ENCODE measurements at places on chromosomes 2 and 18. TPM values are rescaled to one million over a fixed set of nuclear protein-coding genes. Genes with fewer than 3 reads are reported as not detected.

Gene ALPG
- not detected for total RNA-seq

Gene KCNF1
- total RNA-seq, result not detected

GRCh38 chr2:10903861-10904210, 7.9 kb upstream of the KCNF1 start:
- no peak for DNase-seq

DNA sequence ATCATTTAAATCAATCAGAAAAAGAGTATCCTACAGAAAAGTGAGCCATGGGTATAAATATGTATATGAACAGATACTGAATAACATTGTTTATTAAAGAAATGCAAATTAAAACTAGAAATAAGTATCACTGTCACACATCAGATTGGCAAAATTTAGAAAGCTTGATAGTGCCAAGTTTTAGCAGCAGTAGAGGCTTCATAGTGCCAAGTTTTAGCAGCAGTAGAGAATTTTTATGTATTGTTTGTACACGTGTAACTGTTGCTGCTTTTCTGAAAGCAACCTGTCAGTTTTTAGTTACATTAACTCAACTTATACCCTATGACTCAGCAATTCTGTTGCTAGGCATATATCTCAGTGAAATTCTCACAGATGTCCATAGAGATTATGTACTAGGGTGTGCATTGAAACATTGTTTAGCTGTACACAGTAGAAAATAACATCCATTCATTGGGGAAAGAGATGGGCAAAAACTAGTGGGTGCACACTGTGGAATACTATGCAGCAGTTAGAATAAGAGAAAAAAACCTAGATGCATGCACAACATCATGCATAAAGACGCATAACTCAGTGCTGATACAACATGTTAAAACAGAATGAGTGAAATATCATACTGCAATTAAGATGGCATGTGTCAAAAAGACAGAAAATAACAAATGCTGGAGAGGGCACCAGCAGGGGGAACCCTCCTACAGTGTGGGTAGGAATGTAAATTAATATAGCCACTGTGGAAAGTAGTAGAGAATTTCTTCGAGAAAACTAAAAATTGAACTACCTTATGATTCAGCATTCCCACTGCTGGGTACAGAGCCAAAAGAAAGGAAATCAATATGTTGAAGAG, 294.5 kb upstream of the NT5C1B start:
- DNase-seq, result peak; percentile 46

DNA sequence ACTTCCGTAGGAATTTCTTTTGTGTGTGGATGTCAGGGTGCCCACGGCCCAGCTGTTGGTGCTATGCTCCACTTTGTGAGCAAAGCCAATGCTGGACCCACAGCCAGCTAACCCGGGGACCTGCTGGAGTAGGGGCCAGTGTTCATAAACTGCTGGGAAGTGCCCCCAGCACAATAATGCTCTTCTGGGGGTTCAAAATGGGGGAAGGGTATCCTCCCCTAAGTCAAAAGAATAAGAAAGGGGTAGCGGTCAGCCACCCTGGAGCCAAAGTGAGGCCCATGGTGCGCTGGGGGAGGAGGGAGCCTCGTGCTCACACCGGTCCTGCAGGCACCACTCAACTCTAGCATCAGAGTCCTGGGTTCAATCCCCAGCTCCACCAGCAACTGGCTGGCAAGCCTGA, 115.8 kb upstream of the NPAS2 start:
- no peak for DNase-seq

- no peak for DNase-seq
These were observed 196.4 kb upstream of the TWIST2 start for GRCh38 chr2:238651306-238652052.

- DNase-seq, result peak; percentile 68
These were observed 14.0 kb downstream of the SLC14A2 start for GRCh38 chr18:45628979-45629958.
